AG09309 (cell line): ENCODE measurements at places on chromosomes 6 and 20.

GRCh38 chr6:107466062-107466461 lies 6.7 kb upstream of the PDSS2 start:
- no peak for DNase-seq

GRCh38 chr6:108097882-108098281 lies 23.3 kb upstream of the OSTM1 start:
- no peak for DNase-seq

GRCh38 chr20:4740774-4741431 lies 19.2 kb downstream of the PRND start:
- no peak for DNase-seq

DNA sequence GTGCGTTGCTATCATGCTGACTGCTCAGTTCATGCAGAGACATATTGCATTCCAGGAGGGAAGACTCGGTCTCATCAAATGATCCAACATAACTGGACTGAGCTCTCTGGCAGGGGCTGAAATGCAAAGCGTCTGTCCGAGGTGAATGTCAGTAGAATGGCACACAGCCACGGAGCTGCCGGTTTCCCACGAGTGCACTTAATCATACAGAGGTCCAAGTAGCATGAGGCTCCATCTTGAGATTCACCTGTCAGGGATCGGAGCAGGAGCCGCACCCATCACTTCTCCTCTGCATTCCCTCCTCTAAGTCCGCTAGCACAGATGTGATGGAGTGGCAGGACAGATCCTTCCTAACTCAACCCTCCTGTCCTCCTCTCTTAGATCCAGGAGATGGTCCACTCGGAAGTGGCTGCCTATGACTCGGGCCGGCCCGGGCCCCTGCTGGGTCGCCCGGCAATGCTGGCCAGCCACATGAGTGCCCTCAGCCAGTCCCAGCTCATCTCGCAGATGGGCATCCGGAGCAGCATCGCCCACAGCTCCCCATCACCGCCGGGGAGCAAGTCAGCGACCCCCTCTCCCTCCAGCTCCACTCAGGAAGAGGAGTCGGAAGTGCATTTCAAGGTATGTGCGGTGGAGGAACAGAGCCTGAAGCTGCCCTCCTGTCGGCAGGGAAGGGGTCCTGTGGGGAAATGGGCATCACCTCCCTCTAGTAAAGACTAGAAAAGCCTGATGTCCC lies 135.9 kb downstream of the JPH2 start:
- no peak for DNase-seq

DNA sequence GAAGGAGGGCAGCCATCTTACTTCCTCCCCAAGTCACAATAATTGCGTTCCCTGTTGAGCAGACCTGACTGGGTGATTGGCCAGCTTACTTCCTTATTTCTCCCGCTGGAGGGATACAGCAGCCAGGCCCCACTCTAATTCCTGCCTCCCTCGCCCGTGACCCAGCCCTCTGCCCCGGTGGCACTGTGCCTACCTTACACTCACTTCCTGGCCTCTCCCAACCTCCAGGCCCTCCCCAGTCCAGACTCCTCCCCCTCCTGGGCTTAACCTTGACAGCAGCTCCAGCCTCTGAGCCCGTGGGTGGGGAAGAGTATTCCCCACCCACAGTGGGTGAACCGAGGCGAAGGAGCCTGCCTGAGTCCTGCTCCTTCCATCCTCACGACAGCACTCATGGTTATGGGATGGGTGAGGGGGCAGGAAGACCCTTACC lies 3.0 kb downstream of the BAK1 start:
- DNase-seq: no peak

- no peak for DNase-seq
These were observed 26.9 kb downstream of the LYRM2 start for GRCh38 chr6:89611666-89612065.
